ENCODE measurements at places on chromosomes 2 and 18.

GRCh38 chr2:237538901-237539300 lies 27.5 kb upstream of the PRLH start:
- no peaks in the 10 kb centered on the region for H3K27me3 ChIP-seq
- no peak overlapping the region for H3K27ac ChIP-seq

DNA sequence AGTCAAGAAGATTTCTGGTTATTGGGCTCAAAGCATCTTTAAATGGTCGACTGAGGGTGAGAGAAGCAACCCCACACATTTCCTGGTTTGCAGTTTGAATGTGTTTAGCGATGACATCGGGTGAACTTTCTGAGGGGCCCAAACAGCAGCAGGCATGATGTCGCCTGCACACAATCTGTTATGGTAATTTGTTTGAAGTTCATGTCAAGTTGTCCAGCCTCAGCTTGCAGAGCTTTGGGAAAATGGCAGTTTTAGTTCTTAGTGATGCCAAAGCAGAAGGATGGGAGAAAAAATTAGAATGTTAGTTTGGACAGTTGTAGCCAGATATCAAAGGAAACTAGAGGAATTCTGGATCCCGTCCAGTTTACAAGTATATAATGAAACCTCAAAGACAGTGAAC lies 284.6 kb downstream of the MBD5 start:
- H3K36me3 ChIP-seq = no peaks in the 10 kb centered on the region
- H3K4me1 ChIP-seq = peaks cover 17% of the 10 kb centered on the region
- DNase-seq = no peak
- no peak overlapping the region for H3K4me3 ChIP-seq
- no peak overlapping the region for H3K27ac ChIP-seq

DNA sequence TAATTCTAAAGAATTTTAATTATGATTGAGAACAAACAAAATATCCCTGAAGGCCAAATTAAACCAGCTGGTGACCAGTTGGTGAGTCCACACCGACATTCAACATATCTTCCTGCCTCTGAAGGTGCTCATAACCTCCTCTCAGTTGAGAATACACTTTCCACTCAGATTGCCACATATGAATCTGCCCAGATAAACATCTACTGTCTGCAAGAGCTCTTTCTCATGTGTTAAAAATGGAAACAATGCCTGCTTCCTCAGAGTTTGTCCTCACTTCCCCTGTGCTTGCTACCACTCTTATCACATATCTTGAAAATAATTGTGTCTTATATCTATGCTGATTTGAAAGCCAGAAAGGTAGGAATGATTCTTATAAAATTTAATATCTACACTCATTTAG lies 177.7 kb upstream of the GULP1 start:
- peaks cover 5% of the 10 kb centered on the region for H3K4me1 ChIP-seq
- H3K36me3 ChIP-seq = no peaks in the 10 kb centered on the region
- H3K27me3 ChIP-seq = no peaks in the 10 kb centered on the region
- no peak overlapping the region for H3K4me3 ChIP-seq
- no peak overlapping the region for H3K27ac ChIP-seq

GRCh38 chr2:62654876-62655359 lies 50.6 kb upstream of the EHBP1 start:
- no peak overlapping the region for H3K4me3 ChIP-seq
- no peak overlapping the region for H3K27ac ChIP-seq
- H3K36me3 ChIP-seq = no peaks in the 10 kb centered on the region
- peaks cover 6% of the 10 kb centered on the region for H3K4me1 ChIP-seq
- no peaks in the 10 kb centered on the region for H3K27me3 ChIP-seq
- DNase-seq = no peak

GRCh38 chr18:58768293-58768974 lies 96.2 kb upstream of the ZNF532 start:
- peaks cover 24% of the 10 kb centered on the region for H3K4me1 ChIP-seq

DNA sequence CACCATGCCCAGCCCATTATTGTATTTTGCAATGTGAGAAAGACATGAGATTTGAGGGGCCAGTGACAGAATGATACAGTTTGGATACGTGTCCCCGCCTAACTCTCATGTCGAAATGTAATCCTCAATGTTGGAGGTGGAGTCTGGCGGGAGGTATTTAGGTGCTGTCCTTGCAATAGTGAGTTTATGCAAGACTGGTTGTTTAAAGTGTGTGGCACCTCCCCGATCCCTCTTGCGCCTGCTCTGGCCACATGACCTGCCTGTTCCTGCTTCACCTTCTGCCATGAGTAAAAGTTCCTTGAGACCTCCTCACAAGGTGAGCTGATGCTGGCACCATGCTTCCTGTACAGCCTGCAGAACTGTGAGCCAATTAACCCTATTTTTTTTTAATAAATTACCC lies 16.6 kb downstream of the CNDP1 start:
- no peak for DNase-seq
- peaks cover 11% of the 10 kb centered on the region for H3K4me1 ChIP-seq
- H3K27ac ChIP-seq = no peak overlapping the region

DNA sequence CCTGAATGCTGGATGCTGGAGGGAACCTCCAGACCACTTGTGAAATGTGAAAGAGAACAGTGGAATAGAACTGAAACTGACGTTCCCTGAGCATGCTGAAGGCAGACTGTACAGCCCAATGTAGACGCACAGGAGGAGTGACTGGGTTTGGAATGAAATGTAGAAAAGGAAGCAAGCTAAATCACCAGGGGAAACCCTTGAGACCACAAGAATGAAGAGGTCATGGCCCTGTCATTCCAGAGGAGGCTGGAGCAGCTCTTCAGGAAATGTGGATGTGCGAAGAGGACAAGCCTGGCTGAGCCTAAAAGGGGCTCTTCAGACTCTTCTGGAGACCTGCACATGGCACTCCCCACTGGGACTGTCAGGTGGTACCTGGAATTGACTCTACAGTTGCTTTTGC lies 118.5 kb upstream of the ALPP start:
- no peak overlapping the region for H3K4me3 ChIP-seq
- H3K27ac ChIP-seq = no peak overlapping the region
- H3K27me3 ChIP-seq = no peaks in the 10 kb centered on the region
- DNase-seq = no peak
- peaks cover 35% of the 10 kb centered on the region for H3K36me3 ChIP-seq
- H3K4me1 ChIP-seq = peaks cover 12% of the 10 kb centered on the region
